ENCODE measurements at places on chromosomes 4 and X.

DNA sequence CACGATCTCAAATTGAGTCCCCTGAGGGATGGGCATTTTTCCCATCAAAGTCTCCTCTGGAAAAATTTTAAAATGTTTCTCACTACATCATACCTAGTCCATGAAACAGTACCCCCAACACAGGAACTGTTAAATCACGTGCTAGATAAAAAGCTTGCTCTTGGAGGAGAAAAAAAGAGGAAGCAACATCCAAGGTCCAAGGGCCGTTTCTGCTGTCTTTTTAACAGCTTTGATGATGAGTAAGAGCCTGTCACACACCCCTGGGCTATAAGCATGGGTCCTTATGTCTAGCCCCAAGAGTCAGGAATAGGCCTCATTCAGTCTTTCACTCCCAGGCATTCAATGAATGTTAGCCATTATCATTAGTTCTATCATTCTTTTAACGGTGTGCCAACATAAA is 128.9 kb downstream of the SH3KBP1 start:
- no peak for DNase-seq

DNA sequence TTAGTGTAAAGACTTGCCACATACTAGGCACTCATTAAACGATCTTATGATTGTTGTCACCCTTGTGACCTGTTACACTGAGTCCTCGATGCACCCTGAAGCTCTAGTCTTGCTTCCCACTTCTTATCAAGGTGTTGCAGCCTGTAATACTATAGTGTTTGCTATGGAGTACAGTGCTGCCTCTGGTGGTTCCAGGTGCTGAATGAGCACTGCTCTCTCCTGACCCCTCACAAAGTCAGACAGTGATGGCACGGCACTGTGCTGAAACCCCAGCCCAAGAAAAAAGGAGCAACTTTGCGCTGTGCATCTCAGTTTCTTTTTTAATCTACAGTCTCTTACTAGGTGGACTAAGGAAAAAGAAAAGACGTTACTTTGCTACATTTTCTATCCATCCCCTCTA is 106.3 kb downstream of the GC start:
- no peak for DNase-seq

- no peak for DNase-seq
Measured at GRCh38 chr4:179486570-179487335, 2044.5 kb upstream of the AGA start.

- DNase-seq: no peak
Measured at GRCh38 chr4:35541888-35542213, 702.5 kb downstream of the ARAP2 start.

DNA sequence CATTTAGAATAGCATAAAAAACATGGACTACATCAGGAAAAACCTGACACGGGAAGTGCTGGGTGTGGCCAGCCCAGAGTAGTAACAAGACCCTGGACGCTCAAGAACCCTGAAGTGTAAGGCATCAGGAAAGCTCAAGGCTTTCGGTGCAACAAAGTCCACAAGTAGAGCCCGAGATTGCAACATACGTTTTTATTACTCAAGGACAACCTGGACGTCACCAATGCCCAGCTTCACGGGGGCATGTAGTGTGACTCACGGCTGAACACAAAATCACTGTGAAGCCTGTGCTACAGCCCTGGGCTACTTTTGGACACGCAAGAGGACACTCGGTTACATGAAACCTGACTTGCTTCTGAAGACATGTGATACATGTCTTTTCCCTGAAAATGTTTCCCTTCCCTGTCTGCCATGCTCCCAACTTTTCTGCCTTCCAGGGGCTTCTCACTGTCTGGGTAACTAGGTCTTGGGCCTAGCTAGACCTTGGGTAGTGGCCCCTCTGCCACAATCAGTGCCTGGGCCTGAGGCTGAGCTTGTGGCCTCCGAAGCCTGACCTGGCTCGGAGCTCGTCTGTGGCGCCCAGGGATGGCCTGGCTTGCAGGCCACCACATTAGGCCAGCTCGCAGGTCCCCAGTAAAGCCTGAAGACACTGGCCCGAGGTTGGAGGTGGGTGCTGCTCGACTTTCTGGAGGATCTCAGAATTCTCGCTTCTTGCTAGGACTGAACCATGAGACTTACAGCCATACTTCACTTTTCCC is 9.2 kb downstream of the IRAK1 start:
- DNase-seq: no peak

DNA sequence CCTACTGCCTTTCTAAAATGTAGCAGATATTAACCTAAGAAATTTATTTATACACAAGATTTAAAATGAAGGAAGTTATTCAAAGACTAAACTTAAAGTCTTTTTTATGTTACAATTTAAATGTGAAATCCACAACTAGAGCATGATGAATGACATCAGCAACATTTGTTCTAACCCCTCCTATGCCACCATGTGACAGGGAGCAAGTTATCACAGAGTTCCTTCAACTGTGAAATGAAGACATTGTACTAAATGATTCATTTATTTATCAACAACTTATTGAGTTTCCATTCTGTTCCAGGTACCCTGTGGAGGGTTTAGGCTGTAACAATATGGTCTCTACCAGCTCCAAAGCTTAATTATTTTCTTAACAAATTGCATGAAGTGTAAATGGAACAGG is 76.9 kb downstream of the SLC39A8 start:
- no peak for DNase-seq

GRCh38 chr4:173707658-173708419 is 177.8 kb upstream of the HAND2 start:
- DNase-seq: no peak

DNA sequence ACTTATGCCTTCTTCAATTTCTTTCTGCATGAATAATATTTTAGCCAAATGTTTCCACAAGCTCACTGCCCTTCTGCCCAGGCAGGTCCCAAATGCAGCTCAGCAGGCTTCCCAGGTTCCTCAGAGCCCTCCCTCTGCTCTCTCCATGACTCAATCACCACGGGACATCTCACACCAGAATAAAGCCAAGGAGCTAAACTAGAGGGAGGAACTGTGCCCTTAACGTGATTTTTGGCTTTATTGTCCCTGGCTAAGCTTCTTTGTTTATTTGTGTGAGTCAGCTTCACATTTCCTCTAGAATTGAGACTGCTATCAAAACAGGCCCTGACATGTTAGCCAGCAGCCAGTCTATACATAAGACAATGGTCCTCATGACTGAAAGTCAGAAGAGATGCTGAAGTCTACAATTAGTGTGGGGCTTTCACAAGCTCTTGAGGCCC is 186.4 kb upstream of the GALNT7 start:
- peak; percentile 12 for DNase-seq

DNA sequence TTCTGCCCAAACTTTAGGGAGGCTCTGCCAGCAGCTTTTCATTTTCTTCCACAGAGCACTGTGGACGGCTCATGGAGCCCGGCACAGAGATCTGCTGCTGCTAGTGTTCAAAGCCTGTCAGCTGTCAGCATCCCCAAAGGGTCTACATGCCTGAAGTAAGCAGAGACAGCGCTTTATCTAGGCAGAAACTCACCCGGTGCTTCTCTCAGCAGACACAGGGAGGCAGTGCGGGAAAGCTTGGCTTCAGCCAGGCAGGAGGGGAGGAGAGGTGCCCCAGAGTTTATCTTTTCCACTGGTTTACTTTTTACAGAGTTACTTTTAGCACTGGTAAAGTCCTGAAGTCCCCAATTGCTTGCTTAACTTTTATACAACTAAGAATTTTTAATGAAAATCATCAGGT is 339.3 kb downstream of the NKX6-1 start:
- no peak for DNase-seq

GRCh38 chr4:139331185-139331584 is 28.9 kb upstream of the NDUFC1 start:
- DNase-seq: no peak

DNA sequence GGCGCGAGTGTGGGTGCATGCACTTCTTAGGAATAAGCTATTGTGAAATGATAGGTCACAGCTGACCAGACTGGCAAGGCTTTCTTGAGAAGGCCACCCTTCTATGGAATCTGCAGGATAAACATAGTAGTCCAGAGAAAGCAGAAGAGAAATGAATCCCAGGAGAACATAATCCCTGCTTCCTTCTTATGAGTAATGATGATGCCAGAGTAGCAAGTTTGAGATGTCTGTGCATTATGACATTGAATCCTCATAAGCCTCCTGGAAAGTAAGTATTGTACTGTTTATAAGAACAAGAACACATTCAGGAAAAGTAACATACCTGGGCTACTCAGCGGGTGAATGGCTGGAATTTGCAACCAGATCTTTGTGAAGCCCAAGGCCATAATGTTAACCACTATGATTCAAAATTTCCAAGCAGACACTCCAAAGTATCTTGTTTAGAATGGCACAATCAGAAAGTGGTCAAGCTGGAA is 272.1 kb upstream of the HS3ST1 start:
- no peak for DNase-seq

DNA sequence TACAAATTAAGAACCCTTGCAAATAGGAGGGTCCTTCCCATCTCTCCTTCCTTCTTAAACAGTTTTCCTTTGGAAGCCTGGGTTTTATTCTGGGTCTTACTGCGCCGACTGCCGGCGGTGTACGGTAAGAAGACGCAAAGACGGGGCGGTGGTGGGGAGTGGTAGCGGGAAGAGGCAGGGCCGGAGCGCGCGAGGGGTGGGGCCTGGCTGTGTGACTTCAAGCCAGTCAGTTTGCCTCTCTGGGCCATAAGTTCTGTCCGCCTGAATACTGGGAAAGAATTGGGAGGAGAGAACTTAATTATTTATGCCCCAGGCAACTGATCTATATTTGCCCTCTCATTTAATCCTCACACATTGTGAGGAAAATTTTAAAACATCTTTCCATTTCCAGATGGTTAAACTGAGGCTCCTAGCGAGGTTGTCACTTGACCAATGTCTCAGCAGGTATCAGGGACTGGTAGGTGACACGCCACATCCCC is 726 bp upstream of the KANTR start:
- peak; percentile 20 for DNase-seq

DNA sequence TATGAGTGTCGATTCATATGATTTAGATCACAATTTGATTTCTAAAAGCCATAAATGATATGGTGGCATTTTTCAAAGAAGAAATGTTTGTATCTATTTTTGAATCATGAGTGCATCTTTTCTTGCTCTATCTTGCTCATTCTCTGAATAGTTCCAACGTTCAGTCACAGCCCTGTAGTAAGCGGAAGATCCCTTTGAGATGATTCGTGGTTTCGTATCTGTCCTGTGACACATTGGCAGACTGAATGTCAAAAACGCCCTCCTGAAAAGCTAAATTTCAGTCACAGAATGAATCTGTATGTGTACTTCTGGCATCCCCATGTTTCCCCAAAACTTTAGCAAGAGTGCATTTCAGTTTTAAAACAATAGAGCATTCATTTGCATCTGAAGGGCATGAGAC is 1066.9 kb upstream of the TENM3 start:
- no peak for DNase-seq

DNA sequence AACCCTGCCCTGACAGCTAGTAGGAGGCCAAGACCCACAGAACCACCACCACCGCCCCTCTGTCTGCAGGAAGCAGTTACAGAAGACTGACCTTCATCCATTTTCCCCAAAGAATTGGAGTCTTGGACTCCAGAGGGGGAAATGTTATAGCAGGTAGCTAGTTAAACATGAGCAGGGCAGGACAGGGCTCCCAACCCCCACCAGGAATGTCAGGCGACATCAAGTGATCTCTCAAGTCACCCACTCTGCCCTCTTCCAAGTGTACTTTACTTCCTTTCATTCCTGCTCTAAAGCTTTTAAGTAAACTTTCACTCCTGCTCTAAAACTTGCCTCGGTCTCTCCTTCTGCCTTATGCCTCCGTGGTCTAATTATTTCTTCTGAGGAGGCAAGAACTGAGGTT is 17.1 kb upstream of the AADAT start:
- DNase-seq: no peak

- no peak for DNase-seq
Measured at GRCh38 chr4:108926061-108926460, 163.2 kb upstream of the ETNPPL start.

- no peak for DNase-seq
Measured at GRCh38 chr4:77931452-77932135, 69.0 kb downstream of the MRPL1 start.

DNA sequence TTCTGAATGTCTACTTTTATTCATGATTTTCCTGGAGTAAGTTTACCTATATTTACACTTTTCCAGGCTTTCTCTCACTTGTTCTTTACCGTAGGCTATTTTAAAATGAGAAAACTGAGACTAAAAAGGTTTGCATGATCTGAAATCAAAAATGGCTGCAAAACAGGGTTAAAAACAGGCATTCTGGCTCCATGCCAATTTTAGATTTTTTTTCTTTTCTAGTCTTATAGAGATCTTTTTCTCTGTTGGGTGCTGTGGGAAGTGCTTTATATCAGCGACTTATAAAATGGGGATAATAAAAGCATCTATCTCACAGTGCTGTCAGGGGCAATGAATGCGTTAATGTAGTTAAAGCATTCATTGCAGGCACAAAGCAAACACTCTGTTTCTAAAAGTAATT is 294.8 kb downstream of the PACRGL start:
- no peak for DNase-seq

DNA sequence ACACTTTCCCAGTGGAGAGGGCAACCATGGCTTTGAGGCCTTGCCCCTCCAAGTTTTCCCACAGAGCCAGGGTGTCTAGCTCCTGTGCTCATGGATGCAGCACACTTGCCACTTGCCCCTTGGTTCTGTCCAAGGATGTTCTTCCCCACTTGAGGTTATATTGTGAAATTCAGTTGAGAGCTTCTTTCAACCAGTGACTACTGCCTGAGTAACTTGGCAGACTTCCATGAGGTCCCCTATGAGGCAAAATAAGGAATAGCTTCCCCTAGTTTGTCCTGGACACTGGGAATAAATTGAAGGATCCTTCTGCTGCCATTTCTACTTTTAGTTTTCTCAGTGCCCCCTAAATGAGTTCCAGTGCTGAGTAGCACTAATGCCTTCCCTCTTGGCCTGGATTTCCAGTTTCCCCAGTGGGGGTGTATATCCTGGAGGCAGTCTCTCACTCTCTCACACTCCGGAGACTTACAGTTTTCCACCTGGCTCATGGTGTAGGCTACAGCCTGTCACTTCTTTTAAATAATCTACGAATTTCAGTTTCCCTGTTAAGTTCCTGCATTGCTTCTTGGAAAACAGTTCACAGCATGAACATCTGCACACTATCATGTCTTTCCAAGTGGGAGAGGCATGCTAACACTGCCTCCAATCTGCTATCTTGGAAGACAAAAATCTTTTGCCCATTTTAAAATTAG is 36.4 kb upstream of the ADH4 start:
- DNase-seq: no peak

DNA sequence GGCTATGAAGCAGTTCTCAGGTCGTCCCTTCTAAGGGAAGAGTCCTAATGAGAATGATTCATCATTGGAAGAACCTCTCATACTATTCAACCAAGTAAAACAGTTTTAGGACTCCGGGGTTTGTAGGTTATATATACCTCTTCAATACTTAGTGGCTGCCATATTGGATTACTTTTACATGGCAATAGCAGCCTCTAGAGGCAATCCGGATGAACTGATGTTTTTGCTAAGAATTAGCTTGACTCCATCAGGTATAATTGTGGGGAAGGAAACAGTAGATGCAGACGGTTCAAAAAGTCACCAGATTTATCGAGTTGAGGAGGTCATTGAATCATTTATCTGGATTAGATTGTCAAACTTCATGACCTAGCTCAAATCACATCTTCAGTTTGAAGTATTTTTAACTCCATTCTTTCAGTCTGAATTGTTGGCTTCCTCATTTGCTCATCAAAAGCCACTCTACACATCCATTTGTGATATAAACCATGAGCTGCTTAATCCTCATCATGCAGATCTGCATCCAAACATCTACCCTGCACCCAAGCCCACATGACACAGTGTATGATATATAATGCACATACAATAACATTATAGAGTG is 28.4 kb downstream of the GUCY1B1 start:
- DNase-seq: peak; percentile 13

- peak; percentile 12 for DNase-seq
Measured at GRCh38 chr4:174764105-174764729, 64.8 kb downstream of the GLRA3 start.

Measured in NCI-H1105 (cell line).